ENCODE measurements at places on chromosomes 12 and 14. TPM values are rescaled to one million over a fixed set of nuclear protein-coding genes. Genes with fewer than 3 reads are reported as not detected.

DNA sequence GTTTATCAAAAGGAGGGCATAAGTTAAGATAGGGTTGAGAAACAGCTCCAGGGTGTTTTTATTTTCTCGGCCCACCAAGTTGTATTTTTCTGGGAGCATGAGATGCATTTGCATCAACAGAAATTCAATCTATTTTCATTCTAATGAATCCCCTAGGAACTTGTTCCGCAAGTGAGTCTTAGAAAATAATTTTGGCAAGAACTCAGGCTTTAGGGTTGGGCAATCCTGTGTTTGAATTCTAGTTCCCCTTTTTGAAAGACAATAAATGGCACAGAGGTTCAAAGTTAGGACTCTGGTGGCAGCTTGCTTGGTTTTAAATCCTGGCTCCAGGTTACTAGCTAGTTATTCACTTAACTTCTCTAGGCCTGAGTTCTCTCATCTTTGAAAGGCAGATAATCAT, 23.7 kb downstream of the SLC5A8 start:
- no peak for DNase-seq

GRCh38 chr12:112151766-112152541, 26.6 kb downstream of the TRAFD1 start:
- no peak for DNase-seq

DNA sequence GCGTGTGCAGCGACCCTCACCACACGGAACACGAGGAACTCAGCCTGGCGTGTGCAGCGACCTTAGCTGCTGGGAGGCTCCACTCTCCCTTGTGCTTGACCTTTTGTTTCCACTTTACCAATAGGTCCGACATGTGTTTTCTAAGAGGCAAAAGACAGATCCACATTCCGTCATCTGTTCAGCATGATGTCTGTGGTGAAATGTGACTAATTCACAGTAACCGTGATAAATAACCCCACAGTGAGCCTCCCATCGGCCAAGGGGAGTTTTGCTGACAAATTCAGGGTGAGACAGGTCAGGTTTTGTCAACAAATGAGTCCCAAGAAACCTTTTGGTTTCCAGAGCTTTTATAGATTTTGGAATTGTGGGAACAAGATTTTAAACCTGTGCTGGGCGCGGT, 55.9 kb downstream of the MOK start:
- no peak for DNase-seq

GRCh38 chr12:7302266-7302986, 1.4 kb upstream of the ACSM4 start:
- no peak for DNase-seq

DNA sequence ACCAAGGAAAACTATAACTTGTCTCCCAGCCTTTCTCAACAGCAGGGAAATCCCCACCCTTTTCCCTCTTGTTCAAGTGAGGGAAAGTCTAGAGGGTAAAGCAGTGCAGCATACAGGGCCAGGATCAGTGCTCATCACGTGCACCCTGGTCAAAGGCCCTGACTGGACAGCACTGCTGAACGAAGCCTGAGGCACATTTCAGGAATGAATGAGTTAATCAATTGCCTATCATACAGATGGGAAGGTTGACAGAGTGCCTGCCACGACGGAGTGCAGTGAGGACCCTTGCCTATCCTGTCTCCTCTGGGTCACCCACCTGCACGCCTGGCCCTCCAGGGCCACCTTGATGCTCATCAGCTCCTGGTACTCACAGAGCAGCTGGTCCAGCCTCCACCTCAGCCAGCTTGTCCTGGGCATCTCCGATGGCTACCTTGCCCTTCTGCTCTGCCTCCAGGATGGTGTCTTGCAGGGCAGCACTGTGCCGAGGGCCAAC, 11.7 kb upstream of the KRT73 start:
- DNase-seq: no peak

DNA sequence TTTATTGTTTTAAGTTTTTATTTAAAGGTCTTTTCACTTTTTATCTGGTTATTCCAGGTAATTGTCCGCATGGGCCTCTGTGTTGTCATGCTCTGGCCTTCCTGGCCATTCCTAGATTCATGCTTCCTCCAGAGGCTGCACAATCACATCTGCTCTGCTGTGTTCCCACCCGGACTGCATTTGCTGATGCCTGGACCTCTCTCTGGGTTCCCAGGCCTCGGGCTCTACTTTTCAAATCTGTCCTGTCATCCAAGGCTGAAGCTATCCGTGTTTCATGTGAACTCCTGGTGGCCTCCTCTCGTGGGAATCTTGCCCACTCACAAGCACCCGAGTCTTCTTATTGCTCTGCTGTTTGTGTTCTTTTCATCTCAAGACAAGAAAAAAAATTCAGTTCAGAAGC, 16.1 kb upstream of the VDR start:
- no peak for DNase-seq

The SLCO1B1 gene
- total RNA-seq: not detected

The SPX gene
- 0.23 TPM for total RNA-seq

The NOPCHAP1 gene
- total RNA-seq: 6.5 TPM

The DIO2 gene
- 0.52 TPM for total RNA-seq
